ENCODE measurements at places on chromosomes 3 and 15.

- DNase-seq: no peak
Measured at GRCh38 chr15:63226155-63226883, 36.9 kb downstream of the RAB8B start.

GRCh38 chr3:133540896-133541674 is 32.4 kb upstream of the CDV3 start:
- peak; percentile 61 for DNase-seq

- DNase-seq: no peak
Measured at GRCh38 chr3:18238332-18238731, 186.8 kb downstream of the SATB1 start.

GRCh38 chr15:92020207-92020606 is 166.7 kb downstream of the SLCO3A1 start:
- no peak for DNase-seq

DNA sequence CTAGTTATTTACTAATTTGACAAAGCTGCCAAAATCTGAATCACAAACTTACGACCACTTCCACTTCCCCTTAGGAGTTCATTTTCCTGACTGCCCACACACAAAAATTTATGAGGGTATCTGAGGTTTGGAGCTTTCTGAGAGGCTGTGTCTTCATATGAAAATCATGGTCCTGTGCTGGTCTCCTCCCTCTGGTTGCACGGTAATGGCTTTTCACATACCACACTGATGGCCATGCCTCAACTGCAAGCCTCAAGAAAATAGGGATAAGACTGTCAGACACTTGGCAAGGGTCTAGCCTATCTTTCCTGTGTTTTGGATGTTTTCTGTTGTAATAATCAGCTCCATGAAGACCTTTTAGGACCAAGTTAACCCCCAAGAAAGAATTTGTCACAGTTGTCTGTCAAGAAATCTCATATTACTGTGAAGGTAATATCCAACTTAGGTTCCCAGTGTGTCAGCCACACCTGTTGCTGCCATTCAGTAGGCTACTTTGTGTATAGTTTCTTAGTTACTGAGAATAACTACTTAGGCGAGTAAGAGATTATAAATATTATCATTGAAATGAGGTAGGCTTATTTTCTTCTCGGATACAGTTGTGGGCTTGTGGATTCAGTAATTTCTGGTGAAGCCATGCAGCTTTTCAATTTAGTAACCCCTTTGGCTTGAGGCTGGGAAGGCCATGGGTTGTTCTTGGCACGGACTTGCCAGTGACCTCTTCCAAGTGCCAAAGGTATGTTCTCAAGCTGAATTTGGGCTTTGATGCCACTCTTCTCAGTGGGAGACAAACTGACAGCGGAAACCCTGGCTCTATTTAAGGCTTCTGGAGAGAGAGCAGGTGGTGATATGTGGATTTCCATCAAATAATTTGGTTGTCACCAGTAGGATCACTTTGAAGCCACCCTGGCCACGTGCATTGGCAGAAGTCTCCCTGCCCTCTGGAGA is 101.1 kb downstream of the RYR3 start:
- no peak for DNase-seq

DNA sequence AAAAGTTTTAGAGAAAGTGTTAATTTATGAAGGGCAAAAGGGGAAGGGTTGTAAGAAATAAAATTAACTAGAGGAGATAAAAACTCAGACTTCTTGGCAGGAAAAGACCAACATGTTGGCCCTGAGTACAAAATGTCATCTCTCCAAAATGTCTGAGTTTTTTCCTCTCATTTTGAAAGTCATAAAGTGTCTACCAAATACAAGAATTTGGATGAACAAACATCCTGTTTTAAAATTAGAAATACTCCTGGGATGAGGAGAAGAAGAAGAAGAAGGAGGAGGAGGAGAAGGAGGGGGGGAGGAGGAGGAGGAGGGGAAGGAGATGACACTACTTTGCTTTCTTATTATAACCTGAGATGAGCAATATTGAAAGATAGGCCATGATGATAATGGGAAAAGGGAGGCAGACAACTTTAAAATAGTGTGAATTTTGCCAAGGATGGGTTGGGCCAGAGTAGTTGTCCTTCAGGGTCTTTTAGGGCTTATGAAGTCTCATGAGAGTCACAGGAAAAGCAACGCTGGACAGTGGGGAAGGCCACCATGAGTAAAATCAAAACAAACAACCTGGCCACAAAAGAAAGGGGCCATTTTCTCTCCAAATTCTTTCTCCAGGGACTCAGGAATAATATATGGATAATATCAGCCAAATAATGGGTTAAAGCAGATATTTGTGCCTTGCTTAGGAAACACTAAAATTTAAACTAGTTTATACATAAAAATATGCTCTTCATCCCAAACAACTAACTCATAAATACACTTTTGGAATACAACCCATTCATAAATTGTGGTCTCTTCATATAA is 632.9 kb downstream of the EPHA3 start:
- no peak for DNase-seq

DNA sequence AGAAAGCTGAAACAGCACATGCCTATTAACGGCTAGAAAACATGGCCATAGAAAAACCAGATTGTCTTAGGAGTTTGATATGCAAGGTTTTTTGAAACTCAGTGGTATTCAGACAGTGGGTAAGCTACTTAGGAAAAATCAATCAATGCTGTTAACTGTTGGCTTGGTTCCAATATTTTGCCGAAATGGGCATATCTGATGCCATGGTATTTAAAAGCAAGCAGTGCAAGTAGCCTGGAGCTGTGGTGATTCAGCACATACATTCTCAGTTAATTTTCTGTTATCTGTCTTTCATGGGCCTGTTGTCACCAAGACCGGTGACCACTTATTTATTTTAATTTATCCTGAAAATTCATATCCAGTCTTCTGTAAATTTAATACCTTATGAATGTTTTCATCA is 17.3 kb upstream of the SUCNR1 start:
- DNase-seq: no peak

GRCh38 chr15:57313134-57313483 is 63.2 kb upstream of the CGNL1 start:
- no peak for DNase-seq

DNA sequence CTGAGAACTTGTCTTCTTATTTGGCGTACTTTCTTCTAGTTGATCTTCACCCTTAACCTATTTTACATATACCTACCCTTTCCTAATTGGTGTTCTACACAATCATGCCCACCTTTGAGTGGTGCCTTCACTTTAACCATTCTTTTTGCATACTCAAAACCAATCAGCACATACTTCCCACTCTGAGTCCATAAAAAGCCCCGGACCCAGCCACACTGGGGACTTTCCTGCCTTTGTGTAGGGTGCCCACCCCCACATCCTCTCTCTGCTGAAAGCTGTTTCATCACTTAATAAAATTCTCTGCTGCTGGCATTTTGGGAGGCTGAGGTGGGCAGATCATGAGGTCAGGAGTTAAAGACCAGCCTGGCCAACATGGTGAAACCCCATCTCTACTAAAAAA is 15.9 kb upstream of the CHST2 start:
- no peak for DNase-seq

- no peak for DNase-seq
Measured at GRCh38 chr3:114307832-114308231, 14.0 kb downstream of the TIGIT start.

DNA sequence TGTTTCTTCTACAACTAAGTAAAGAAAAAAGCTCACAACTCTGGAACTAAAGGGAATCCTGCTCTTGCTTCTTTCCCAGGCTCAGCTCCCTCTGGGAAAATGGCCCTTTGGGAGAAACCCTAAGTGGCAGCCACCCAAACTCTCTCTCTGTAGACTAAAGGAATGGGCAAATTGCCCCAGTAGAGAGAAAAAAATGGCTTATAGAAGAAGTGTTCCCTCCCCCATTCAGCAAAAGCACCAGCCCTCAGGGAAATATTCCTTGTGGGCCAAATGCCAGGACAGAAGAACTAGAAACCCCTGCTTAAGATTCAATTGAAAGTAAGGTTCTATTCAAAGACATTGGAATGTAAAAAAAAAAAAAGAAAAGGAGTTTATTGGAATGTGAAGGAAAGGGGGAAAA is 603.7 kb upstream of the ALCAM start:
- peak; percentile 93 for DNase-seq

- DNase-seq: peak; percentile 46
Measured at GRCh38 chr3:8982509-8982908, 19.2 kb upstream of the RAD18 start.

DNA sequence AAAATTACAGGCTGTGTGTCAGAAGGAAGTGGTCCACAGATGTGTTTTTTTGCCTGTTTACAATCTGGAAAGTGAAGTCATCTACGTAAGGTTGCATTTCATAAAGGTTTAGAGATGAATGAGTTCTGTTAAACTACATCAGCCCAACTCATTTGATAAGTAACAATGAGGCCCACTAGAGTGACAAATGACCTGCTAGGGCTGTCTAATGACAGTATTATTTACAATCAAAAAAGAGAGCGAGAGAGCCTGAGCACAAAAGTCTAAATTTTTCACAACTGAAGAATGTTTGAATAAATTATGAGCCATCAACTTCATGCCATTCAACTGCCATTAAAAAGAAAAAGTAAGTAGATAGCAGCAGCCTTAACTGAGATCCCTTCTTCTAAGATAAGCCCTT is 135.7 kb upstream of the TBL1XR1 start:
- DNase-seq: no peak

DNA sequence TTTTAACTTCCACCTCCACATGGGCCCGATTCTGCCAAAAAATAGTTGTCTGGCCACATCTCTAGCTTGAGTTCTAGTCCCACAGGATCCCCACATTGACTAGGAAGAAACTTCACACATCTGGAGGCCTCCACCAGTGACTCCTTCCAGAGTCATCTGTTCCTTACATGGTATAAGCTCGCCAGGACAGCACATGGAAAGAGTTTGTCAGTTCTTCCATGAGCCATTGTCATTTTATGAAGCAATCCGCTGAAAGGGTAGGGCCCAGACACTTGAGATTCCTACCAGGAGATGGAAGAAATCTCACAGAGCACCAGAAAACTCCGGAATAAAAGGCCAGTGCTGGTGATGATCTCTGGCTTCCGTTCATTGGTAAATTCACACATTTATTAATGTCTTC is 350.5 kb upstream of the ICE2 start:
- DNase-seq: peak; percentile 81

DNA sequence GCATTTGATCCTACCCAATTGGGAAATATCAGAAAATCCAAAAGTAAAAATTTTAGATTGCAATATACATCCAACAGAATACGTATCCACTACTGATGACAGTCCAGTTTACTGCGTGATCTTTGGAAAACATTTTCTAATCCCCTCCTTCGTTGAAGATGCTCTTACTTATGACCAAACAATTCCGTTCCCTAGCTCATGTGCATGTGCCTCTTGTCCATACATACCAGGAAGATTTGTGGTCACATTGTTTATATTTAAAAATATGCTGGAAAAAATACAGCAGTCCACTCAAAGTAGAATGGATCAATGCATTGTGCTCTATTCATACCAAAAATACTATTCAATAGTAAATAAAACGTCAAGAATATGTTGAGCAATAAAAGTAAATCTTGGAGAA is 135.3 kb downstream of the CHL1 start:
- DNase-seq: no peak

DNA sequence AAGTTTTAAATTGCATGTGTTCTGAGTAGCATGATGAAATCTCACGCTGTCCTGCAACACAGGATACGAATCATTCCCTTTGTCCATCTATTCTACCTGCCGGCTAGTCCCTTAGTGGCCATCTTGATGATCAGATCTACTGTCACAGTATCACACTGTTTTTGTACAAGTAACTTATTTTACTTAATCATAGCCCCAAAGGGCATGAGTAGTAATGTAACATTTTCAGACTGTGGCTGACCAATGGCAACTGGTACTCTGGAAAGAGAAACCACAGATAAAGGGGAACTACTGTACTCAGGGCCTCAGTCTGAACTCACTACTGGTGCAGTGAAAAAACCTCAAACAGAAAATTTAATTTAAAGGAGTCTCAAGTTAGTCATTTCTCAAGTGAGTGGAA is 127.3 kb upstream of the MRPL3 start:
- DNase-seq: no peak

DNA sequence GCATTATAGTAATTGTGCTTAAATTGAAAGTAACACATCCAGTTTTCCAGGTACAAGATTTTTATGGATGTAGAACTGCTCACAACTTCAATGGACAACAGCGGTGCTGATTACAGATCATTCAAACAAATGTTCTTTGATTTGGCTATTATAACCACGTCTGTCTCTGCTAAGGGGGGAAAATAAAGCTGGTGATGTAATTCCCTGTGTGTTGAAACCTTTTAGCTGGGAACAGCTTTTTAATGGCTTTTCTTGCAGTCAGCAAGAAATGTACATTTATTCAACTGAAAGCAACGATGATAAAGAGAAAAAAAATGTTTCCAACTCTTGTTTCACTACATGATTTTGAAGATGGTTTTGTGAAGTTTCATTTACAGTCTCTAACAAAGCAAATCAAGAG is 431.9 kb upstream of the AGTR1 start:
- DNase-seq: no peak

- DNase-seq: no peak
Measured at GRCh38 chr3:71512544-71512943, 71.0 kb downstream of the FOXP1 start.

- DNase-seq: peak; percentile 30
Measured at GRCh38 chr3:71541313-71541712, 42.2 kb downstream of the FOXP1 start.

Measured in fibroblast of skin of scalp (primary cell).